ENCODE measurements at places on chromosomes 7 and 10.
A peak's percentile ranks its signal among the peaks of the same experiment; 100 is the strongest.

DNA sequence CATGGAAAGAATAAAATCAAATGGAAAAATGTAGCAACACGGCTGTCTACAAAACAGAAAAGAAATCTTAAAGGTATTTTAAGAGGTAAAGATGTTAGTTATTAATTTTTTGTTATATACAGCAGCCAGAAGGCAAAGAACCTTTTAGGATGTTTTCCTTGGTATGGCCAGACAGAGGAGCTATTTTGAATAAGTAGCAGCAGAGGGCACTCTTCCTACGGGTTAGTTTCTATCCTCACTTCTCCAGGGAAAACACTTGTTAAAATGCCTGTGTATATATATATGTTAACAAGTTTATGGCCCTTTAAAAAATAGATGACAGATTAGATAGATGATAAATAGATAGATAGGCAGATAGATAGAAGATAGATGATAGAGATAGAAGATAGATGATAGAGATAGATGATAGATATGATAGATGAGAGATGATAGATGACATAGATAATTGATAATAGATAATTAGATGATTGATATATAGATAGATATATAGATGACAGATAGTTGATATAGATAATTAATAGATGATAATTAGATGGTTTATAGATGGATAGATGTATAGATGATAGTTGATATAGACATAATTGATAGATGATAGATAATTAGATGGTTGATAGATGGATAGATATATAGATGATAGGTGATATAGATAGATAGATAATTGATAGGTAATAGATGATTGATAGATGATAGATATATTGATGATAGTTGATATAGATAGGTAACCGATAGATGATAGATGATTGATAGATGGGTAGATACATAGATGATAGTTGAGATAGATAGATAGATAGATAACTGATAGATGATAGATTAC lies 57.8 kb upstream of the WIPF3 start:
- DNase-seq: no peak

DNA sequence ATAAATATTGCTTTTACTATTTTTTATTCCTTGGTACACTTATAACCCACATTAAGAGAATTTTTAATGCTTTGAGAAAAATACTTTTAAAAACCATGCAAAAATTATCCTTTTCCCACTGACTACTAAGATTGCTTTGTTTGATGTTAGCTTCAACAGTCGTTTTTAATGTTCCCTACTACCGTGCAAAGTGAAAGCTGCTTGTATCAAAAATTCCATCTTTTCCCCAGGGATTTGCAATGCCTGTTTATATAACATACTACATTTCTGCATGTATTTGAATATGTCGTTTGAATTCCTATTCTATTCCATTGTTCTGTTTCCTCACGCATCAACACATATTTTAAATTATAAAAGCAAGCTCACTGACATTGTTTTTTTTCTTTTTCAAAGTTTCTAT lies 54.4 kb downstream of the TFPI2 start:
- DNase-seq: no peak

- DNase-seq: no peak
These were observed 121.5 kb downstream of the SEMA3D start for GRCh38 chr7:85065306-85065705.

DNA sequence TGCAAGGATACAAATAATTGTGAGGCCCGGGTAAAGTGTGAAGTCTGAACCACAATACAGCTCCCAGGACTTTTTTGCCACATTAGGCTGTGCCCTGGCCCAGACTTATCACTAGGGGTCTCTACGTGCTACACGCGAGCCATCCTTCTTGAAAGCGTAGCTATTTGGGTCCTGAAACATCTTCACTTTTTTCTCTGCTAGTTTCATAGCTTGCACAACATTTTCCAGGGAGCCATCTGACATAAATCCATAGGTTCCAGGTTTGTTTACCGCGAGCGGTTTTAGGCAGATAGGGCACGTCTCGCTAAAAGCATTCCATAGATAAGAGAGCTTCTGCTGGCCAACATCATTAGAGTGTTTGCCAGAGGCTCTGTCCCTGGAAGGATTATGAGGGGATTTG lies 226.5 kb downstream of the RPS24 start:
- no peak for DNase-seq

GRCh38 chr7:119996634-119997033 lies 276.3 kb upstream of the KCND2 start:
- DNase-seq: no peak

DNA sequence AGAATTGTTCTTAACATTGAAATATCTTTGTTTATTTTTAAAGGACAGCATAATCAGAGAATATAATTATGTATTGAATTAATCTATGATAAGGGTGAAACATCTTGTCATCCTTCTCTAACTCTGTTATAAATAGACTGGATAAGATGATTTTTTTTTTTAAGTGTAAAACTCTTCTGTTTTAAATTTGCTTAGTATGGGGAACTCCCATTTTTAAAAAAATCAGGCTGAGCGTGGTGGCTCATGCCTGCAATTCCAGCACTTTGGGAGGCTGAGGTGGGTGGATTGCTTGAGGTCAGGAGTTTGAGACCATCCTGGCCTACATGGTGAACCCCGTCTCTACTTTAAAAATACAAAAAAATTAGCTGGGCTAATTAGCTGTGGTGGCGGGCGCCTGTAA lies 9.4 kb upstream of the HERC4 start:
- DNase-seq: no peak

DNA sequence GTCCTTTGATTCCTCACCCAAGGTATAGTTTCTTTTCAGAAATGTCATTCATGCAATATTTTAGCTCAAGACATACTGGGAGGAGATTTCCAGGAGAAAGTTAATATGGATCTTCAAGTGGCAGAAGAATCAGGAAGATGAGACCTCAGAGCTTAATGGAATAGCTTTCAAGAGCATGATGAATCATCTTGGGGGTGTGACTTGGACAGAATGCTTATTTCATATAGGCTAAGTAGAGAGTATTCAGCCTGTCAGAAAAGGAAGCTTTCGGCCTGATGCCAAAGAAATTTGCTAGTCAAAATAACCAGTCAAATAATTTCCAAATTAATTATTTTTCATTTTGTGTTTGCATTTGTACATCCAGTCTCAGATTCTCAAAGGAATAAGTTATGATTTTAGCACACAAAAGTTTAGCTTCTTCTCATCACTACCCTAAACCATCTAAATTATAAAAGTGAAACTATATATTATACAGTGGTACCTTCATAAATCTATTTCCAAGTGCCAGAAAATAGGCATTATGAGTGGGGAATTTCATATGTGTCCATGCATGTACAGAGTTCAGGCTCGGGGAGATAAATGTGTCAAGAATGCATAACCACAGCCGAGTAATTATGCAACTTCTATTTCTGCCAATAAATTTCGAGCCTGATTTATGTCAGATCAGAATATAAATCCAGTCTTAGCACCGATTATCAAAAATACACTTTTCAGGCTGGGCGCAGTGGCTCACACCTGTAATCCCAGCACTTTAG lies 27.3 kb upstream of the CALD1 start:
- DNase-seq: no peak

DNA sequence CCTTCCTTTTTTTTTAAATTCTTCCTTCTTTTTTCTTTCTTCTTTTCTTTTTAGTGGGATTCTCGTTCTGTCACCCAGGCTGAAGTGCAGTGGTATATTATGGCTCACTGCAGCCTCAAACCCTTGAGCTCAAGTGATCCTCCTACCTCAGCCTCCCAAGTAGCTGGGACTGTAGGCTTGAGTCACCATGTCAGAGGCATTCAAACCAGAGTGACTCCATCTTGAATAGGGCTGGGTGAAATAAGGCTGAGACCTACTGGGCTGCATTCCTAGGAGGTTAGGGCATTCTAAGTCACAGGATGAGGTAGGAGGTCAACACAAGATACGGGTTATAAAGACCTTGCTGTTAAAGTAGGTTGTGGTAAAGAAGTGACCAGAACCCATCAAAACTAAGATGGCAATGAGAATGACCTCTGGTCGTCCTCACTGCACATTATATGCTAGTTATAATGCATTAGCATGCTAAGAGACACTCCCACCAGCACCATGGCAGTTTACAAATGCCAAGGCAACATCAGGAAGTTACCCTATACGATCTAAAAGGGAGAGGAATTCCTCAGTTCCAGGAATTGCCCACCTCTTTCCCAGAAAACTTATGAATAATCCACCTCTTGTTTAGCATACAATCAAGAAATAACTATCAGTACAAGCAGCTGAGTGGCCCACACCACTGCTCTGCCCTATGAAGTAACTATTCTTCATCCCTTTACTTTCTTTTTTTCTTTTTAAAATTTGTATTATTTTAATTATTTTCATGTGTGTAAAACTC lies 99.0 kb upstream of the ITGB1 start:
- DNase-seq: no peak

- DNase-seq: no peak
These were observed 10.1 kb downstream of the SLC25A16 start for GRCh38 chr10:68517188-68517587.

DNA sequence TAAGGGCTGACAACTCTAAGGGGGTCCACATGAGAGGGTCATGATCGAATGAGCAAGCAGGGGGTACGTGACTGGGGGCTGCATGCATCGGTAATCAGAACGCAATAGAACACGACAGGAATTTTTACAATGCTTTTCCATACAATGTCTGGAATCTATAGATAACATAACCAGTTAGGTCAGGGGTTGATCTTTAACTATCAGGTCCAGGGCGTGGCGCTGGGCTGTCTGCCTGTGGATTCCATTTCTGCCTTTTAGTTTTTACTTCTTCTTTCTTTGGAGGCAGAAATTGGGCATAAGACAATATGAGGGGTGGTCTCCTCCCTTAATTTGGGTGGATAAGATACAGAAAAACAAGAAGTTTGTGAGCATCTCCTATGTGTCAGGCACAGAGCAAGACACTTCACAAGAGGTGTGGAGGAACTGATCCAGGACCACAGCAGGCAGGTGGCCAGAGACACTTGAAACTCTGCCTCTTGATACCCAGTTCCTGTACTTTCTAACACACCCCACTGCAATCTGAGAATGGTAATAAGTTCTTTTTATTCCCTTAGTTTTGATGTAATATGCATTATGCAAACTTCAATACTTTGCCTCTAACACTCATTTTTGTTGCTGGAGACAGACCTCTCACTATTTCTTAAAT lies 18.0 kb upstream of the MRLN start:
- no peak for DNase-seq

DNA sequence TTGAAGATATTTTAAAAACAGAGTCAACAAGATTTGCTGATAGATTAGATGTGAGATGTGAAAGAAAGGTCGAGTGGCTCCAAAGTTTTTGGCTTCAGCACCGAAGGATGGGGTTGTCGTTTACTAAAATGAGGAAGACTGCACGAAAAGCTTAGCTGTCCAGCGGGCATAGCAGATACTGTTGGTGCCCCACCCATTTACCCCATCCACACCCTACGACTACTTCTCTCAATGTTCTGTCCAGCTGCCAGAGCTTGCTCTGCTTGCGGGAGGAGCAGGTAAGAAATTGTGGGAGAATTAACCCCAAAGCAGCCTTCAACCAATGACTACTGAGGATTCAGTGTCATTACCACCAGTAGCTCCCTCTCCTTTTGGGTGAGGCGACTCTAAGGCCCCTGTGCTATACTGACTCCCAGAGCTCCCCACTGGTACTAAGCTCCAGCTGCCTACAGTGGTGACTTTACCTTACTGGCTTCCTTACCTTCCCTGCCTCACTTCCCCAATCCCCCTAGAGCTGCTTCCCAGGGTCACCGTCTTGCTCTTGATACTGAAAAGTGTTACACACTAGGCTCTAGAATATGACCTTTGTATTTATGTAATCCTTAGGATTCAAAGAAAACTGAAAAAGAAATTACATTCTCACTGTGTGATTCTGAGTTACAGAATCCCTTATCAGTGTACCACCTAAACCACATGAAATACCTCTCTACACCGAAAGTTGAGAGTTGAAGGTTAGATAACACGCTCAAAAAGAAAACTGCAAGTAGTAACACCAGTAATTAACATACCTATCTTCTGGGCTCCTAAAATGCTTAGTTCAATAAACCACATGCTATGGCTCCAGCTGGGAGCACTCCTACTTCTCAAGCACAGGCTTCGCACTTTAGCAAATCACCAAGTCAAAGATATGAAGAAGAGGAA lies 22.3 kb downstream of the CACUL1 start:
- peak; percentile 7 for DNase-seq

DNA sequence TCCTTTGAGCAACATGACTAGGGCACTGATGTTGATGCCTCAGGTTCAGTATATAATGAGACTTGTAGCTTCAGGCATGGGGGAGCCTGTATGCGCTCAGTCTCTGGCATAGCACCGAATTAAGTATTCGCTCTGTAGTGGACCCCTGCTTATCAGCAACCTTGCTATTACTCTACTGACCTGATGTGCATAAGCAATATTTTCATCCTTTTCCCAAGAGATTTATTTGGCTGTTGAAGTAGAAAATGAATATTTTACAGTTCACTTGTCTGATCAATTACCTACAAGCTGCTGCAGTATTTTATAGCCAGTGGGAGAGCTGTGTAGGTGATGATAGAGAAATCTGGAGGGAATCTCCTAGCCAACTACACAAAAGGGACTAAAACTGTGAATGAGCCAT lies 781.6 kb upstream of the PHF14 start:
- no peak for DNase-seq

DNA sequence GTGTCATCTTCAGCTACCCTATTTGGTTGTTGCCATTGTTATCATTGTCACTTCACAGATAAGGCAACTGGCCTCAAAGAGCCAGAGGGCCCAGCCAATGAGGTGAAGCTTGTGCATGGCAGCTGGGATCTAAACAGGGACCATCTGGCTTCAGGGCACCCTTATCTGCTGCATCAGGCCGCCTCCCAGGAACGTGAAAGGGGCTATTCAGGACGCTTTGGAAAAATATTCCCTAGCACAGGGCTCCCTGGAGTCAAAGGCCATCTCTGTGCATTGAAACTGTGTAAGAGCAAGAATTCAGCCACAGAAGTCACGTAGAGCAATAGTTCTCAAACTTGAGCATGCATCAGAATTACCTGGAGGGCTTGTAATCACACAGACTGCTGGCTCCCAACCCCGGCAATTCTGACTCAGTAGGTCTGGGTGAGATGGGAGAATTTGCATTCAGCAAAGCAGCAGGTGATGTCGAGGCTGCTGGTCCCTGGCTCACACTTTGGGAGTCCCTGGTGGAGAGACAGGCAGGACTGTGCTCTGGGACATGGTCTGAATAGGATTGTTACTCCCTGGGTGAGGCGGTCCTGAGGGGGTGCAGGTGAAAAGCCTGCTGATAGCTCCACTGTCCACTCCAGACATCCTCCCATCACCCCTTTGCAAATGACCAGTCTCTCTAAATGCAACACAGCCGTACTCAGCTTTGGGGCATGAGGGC lies 21.5 kb upstream of the PLEKHA1 start:
- DNase-seq: no peak

- DNase-seq: no peak
These were observed 341.1 kb downstream of the PARD3 start for GRCh38 chr10:34474009-34474376.

Data from CD4-positive, alpha-beta T cell treated with Interferon gamma for 1 hour (primary cell).